ENCODE measurements at places on chromosomes 5 and 9. TPM values are rescaled to one million over a fixed set of nuclear protein-coding genes. Genes with fewer than 3 reads are reported as not detected.

The IL7R gene
- 118 TPM for total RNA-seq

The HAVCR2 gene
- 27.0 TPM for total RNA-seq

The ERAP2 gene
- 19.9 TPM for total RNA-seq

The WWC1 gene
- total RNA-seq, result 80.7 TPM

The FOXI1 gene
- not detected for total RNA-seq

The PRKAA1 gene
- 74.6 TPM for total RNA-seq

The C8G gene
- not detected for total RNA-seq

The LCN10 gene
- 3.2 TPM for total RNA-seq

The SLC25A25 gene
- 39.4 TPM for total RNA-seq

The SLC6A19 gene
- 0.06 TPM for total RNA-seq

The IFNA2 gene
- total RNA-seq, result not detected

The LCN15 gene
- not detected for total RNA-seq

The CER1 gene
- not detected for total RNA-seq

The HAVCR1 gene
- total RNA-seq, result 0.78 TPM

The PHAX gene
- 66.6 TPM for total RNA-seq

The PCDHGA5 gene
- total RNA-seq, result 1.2 TPM

The CTXN3 gene
- total RNA-seq, result not detected

The CTNND2 gene
- 1.2 TPM for total RNA-seq

The MYOZ3 gene
- 0.79 TPM for total RNA-seq

DNA sequence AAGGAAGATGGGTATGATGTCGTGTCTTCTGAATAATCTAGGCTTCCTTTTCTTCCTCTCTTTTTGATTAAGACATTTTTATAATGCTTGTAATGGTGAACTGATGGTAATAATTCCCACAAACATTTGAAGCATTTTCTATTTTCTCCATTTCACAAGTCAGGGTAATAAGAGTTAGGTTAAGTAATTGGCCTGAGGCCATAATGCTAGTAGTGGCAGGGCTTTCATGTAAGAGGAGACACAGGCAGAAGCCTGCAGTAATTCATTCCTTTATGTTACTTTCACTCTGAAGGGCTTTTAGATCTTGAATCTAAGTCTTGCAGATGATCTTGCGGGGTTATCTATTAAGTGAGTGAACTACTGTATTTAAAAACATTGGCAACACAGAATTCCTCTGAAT, 374.9 kb downstream of the MAT2B start:
- DNase-seq, result no peak

DNA sequence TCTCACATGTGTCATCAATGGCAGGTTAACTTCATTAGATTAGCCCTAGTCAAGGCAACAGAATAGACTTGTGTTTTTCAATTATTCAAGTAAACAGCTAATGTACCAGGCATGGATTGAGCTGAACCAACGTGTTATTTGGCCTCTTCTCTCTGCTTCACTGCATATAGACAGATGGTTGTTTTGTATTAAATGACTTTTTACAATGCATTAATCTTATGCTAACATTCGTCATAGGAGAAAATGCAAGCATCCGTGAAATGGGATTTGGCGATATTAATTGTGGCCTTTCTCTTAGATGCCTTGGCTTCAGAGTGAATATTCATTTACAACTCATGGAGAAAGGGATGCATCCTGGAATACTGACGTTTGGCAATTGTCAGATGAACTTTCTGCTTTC, 208.0 kb downstream of the KCTD16 start:
- no peak for DNase-seq

GRCh38 chr9:125522328-125522725, 184.7 kb downstream of the MAPKAP1 start:
- DNase-seq, result peak; percentile 75

GRCh38 chr9:87431837-87432236, 65.8 kb upstream of the DAPK1 start:
- no peak for DNase-seq

DNA sequence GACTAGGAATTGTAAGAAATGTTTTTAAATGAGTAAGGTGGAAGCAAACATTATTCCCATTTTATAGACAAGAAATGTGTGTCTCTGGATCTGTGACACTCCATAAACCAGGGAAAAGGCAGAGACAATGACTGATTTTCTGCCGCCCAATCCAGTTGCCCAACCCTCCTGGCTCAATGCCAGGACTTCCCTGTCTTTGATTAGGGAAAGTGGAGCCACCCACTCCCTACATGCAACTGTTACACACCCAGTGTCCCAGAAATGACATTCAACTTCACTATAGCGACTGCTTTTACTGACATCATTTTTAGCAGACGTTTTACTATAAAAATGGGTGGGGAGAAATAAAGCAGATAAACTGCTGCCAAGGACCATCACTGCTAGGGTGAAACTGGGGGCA, 79.7 kb downstream of the THBS4 start:
- DNase-seq, result no peak

GRCh38 chr9:5870691-5871090, 20.0 kb upstream of the MLANA start:
- DNase-seq, result peak; percentile 37

DNA sequence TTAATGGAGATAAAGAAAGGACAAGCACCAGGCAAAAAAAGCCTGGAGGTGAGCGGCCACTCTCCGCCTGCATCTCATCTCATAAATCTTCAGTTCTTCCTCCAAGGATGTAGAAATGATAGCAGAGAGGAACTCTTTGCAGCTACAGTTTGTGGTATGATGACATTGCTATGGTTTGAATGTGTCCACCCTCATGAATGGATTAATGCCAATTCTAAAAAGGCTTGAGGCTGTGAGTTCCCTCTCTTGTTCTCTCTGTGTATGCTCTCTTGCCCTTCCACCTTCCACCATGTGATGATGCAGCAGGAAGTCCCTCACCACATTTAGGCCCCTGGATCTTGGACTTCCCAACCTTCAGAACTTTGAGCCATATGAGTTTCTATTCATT, 126.4 kb downstream of the SPOCK1 start:
- no peak for DNase-seq

DNA sequence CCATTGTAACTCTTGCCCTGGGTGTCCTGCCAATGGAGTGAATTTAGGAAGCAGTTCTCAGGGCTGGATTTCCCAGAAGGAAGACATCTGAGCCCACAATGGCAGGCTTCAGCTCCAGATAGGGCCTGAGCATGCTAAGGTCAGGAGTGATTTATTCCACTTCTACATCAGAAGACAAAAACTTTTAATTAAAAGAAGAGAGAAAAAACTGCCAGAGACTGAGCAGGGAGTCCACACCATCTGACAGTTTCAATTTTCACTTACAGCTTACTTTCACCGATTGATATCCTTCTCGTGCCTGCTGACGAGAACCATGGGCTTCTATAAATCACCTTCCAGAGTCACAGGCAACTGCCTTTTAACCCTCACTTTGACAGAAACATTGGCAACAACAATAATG, 228.3 kb upstream of the BRINP1 start:
- no peak for DNase-seq

DNA sequence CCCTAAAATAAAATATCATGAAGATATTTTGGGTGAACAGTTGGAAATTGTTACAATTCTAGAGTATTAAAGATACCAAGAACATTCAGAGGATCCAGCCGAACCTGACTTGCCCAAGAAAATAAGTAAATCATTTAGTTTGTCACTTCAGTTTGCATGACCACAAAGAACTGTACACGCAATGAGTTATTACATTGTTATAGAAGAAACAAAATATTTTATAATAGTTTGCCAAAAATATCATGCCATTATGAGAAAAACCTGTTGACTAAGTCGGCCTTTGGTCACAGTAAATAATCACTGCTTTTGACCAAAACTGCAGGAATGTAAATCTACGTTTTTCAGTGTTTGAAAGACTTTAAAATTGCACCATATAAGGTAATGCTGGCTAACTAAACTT, 27.9 kb downstream of the TRIO start:
- no peak for DNase-seq

DNA sequence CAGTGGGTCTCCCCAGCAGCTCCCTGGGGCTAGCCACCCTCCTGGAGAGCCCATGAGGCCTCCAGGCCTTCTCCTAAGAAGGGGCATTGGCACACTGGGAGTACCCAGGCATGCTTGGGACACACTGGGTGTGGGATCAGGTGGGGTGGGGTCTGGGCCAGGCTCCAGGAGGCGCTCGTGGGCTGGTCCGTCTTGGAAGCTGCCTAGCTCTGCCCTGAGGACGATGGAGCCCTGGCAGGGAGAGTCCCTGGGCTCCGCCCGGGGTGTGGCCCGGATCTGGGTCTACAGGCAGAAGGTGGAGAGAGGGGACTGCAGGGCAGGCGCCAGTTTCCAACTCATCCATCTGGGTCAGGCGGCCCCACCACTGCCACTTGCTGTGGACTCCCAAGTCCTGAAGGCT, 2.4 kb downstream of the PRRX2 start:
- DNase-seq, result no peak

- no peak for DNase-seq
Observed at GRCh38 chr9:129879103-129879699, 43.9 kb downstream of the USP20 start.

DNA sequence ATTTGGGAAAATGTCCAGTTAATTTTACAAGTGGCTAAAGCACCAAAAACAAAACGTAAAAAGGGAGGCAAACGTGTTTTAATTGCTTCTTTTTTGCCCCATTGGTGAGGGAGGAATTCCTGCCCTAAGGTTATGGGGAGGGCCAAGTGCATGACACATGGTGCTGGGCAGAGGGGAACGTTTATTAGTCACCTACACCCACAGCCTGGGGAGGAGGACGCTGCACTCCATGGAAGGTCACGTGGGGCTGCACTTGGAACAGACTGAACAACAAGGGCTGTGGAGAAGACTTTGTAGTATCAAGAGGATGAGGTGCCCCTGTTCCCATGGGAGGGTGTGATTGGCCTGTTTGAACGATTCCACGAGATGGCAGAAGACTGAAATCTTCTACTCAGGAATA, 13.7 kb upstream of the ADAMTS16 start:
- DNase-seq, result no peak

- no peak for DNase-seq
Observed at GRCh38 chr5:34866989-34867471, 28.1 kb downstream of the TTC23L start.

- DNase-seq, result no peak
Observed at GRCh38 chr9:89564346-89564878, 40.4 kb upstream of the GADD45G start.

DNA sequence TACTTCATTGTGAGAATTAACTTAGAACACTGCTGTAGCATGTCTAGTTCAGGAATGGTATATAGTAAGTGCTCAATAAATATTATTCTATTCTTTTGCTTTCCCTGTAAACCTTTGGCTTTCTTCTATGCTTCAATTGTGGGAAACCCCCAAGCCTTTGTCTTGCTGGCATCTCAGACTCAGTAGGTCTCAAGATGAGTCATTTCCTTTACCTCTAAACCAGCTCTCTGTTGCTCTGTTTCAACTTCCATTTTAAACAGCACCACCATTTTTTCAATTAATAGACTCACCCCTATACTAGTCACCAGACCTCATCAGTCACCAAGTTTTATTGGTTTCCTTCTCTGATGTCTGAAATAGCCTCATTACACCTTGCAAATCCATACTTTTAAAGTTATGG, 43.5 kb downstream of the DMAC1 start:
- no peak for DNase-seq

DNA sequence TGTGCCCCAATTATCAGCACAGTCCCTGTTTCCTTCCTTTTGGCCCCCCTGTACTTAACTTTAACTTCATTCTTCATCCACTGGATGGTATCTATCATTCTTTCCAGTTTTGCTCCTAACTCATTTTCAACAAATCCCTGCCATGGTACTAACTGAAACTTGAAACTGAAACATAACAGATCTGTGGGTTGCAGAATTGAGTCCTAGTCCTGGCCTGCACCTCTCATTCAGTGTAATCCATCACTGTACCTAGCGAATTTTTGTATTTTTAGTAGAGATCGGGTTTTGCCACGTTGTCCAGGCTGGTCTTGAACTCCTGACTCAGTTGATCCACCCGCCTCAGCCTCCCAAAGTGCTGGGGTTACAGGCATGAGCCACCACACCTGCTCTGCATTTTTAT, 15.3 kb upstream of the PIK3R1 start:
- DNase-seq, result no peak

- no peak for DNase-seq
Observed at GRCh38 chr9:88983865-88984542, 7.3 kb upstream of the S1PR3 start.

GRCh38 chr9:93119953-93120845, 13.9 kb downstream of the NINJ1 start:
- peak; percentile 95 for DNase-seq

- DNase-seq, result no peak
Observed at GRCh38 chr5:131790550-131790949, 6.3 kb downstream of the FNIP1 start.

DNA sequence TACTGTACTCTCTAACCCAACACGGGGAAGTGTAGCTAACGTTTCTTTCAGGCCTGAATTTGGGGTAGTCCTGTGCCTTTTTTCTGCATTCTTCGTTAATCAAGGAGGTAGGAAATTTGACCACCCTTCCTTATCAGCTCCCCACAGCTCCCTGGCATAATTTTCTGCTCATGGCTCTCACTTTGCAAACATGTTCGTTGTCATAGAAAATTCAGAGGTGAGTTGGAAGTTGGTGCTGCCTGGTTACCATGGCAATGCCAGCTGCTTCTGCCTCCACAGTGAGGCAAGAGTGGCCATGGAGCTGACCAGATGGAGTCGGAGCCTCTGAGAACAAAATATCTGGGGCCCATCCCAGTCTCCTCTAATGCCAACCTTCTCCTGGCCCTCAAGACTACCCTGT, 116.6 kb upstream of the BOD1 start:
- DNase-seq, result no peak

DNA sequence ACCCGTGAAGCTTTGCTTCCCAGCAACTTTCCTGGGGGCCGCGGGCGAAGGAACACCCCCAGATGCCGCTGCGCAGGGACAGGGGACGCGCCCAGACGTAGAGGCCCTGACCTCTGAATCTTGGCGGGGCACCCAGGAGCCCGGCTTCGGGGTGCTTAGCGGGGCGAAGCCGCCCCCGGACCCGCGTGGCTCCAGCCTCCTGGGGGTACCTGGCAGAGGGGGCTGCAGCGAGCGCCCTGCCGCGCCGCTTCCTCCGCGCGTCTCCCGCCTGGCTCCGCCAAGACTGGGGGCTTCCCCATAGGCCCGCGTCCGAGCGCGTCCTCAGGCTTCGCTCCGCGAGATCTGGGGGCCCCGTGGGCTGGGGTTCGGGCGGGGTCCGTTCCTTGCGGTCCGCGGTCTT, 23.0 kb upstream of the ZNF782 start:
- no peak for DNase-seq

DNA sequence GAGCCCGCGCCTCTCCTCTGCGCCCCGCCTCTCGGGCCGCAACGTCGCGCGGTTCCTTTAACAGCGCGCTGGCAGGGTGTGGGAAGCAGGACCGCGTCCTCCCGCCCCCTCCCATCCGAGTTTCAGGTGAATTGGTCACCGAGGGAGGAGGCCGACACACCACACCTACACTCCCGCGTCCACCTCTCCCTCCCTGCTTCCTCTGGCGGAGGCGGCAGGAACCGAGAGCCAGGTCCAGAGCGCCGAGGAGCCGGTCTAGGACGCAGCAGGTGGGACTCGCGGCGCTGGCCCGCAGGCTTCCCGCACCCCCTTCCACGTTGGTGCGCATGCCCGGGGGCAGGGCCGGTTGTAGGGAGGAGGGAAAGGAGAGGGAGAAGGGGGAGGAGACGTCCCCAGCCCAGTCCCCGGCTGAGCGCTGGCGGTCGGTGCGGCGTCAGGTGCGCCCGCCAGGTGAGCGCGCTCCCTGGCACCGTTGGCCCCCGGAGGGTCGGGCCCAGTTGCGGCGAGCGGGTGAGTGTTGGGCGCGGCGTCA, at the start of gene OCLN:
TSS of gene OCLN (plus strand) at position 400 of the 532 bp plus-strand sequence. CDS start 11,455 bp downstream, outside the sequence.
- peak; percentile 77 for DNase-seq

- peak; percentile 50 for DNase-seq
Observed at GRCh38 chr5:134177369-134178095, 782 bp upstream of the SKP1 start.

GRCh38 chr5:59261969-59262368, 631.6 kb downstream of the PDE4D start:
- DNase-seq, result no peak

Data from upper lobe of left lung (tissue), 6 donors.